ENCODE measurements at places on chromosomes 11 and 22. TPM values are rescaled to one million over a fixed set of nuclear protein-coding genes. Genes with fewer than 3 reads are reported as not detected.

The CCDC116 gene
- total RNA-seq: not detected

- no peak for DNase-seq
Measured at GRCh38 chr22:50039669-50040443, 18.2 kb downstream of the TTLL8 start.

The TP53I11 gene
- total RNA-seq: 0.11 TPM

The OR8D4 gene
- total RNA-seq: not detected

GRCh38 chr11:72759468-72759985, 7.3 kb upstream of the ARAP1 start:
- no peak for DNase-seq

DNA sequence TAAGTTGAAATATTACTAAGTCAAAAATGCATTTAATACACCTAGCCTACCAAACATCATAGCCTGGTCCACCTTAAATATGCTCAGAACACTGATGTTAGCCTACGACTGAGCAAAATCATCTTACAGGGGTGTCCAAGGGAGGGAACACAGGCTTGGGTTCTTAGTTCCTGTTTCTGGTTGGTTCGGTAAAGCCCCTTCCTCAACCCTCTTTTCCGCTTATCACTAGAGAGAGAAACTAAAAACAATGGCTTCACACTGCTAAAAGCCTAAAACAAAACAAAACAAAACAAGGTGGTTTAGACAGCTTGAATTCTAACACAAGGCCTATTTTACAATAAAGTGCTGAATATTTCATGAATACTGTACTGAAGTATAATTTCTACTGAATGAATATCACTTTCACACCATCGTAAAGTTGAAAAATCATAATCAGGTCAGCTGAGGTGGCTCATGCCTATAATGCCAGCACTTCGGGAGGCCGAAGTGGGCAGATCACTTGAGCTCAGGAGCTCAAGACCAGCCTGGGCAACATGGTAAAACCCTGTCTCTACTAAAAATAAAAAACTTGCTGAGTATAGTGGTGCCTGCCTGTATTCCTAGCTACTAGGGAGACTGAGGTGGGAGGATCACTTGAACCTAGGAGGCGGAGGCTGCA, 118.0 kb downstream of the SIK3 start:
- no peak for DNase-seq

DNA sequence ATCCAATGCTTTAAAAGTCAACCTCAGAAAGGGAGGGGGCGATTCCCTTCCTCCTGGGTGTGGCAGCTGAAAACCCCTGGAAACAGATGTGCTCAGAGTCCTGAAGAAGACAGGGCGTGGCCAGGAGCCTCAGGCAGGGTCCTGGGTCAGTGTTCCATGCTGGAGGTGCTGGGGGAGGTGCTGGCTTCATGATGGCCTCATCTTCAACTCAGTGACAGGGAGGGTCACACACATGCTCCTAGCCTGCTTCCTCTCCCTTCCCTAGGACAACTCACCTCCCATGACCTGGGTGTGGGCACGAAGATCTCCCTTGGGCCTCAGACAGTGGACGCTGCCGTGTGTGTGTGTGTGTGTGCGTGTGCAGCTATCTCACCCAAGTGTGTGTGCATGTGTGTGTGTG, 245.6 kb upstream of the B3GAT1 start:
- no peak for DNase-seq

DNA sequence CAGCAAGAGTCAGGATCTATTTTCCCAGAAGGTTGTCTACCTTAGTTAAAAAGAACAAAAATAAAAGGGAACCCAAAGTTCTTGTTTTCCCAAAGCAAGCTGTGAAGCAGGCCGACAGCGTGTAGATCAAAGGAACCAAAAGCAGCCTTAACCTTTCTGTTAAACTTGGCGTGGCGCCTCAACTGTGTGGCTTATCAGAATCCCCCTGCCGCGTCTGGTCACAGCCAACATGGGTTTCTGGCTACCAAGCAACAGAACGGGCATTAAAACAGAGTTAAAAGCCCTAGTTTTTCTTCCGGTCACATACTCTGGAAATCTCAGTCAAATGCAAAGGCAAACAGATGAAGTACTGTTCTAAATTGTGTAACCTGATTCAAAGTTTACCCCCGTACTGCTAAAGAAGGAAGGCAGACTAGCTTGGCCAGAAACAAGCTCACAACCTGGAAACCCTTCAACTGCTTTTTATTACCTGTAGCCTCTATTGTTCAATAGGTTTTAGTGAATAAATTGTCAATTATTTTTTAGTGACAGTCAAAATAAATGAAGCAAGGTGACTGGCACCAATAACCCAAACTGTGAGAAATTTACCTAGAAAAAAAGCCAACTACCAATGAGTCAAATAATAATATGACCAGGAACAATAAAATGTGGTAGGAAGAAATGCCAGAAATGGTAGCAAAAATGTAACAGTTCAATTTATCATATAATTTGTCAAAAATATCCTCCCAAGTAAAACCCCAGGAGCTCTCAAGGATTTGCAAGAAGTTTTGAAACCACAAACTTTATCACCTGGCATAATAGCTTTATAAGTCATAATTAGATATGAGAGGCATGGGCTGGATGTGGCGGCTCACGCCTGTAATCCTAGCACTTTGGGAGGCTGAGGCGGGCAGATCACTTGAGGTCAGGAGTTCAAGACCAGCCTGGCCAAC, 21.4 kb downstream of the CHKA start:
- peak; percentile 25 for DNase-seq

The ALDH3B2 gene
- not detected for total RNA-seq

- no peak for DNase-seq
Measured at GRCh38 chr22:47801541-47802245, 1039.2 kb downstream of the TBC1D22A start.

The CLMP gene
- 16.6 TPM for total RNA-seq

DNA sequence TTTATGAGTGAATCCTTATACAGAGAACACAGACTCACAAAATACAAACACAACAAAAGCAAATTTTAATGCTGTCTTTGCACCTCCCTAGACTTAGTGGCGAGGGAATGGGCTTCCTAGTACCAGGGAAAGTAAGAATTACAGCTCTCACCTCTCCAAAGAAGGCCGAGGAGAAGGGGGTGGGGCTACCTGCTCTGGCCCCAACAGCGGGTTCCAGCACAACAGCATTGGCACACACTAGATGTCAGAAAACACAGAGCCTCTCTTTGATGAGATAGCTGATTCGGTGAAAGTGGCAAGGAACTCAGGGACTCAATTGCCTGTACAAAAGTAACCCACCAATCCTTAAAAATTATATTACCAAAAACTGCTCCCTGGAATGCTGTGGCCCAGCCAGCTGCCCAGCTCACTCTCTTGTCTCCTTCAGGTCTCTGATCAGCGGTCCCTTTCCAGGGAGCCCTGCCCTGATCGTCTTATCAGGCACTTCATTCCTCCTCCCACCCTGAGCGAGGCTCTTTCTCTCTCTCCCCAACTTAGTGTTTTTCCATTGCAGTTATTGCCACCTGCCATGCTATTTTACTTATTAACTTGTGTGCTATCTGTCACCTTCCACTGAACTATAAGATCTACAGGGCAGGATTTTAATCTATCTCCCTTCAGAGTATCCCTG, 30.7 kb downstream of the SPON1 start:
- DNase-seq: no peak

- peak; percentile 86 for DNase-seq
Measured at GRCh38 chr11:9765320-9766101, 101.6 kb downstream of the SWAP70 start.

The TNKS1BP1 gene
- 57.0 TPM for total RNA-seq

The KCNQ1OT1 gene
- 0.18 TPM for total RNA-seq

DNA sequence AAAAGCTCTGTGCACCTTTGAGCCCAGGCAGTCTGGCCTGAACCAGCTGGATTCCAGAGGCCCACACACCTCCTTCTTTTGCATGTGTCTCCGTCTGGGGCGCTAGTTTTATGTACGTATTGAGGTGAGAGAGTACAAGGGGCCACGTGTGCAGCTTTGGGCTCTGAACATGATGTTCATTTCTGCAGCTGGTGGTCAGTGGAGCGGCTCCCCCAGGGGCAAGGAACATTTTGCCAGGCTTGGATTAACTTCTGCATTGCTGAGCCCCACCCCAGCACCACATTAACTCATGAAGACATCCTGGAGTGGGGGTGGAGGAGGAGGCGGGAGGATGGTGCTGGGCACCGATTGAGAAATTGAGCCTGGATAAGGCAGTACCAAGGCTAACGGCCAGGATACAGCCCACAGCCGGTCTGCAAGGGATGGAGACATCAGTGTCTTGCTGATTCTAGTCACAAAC, 13.8 kb downstream of the USP2 start:
- no peak for DNase-seq

The RANGAP1 gene
- 198 TPM for total RNA-seq

DNA sequence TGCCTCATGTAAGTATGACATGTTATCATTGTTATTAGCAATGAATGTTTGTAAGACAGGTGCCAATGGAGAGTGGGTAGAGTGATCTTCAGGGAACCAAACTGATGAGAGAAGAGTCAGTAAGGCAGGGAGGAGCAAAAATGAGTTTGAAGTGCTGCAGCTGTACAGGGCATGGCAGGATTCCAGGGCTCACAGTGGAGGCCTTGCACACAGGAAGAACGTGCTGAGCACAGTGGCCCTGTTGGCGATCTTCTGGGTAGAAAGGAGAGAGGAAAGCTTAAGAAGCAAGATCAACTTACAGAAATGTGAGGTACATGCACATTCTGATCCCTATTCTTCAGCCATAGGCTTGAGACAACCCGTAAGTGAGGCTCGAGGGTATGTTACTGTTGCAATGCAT, 219.3 kb upstream of the TMEM45B start:
- no peak for DNase-seq

DNA sequence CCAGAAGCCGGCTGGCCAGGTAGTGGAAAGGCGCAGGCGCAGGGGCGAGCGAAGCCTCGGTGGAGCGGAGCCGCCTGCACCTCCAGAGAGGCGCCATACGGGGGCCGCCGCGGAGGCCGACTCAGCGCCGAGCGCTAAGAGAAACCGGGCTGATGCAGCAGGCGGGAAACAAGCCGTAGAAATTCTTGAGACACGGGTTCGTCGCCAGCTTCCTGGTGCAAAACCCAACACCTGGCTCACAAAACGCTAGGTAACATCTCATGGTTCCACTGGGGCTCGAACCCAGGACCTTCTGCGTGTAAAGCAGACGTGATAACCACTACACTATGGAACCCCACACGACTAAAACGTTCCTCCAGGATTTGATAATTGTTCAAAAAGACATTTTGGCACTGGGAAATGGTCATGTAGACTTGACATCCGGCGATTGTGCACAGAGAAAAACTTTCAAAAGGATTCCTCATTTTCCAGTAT, 39.1 kb downstream of the OR4D9 start:
- peak; percentile 99 for DNase-seq

The ZNF280A gene
- 2.6 TPM for total RNA-seq

GRCh38 chr22:33923033-33923432, 2.8 kb upstream of the LARGE1 start:
- DNase-seq: no peak

The MPEG1 gene
- total RNA-seq: not detected

DNA sequence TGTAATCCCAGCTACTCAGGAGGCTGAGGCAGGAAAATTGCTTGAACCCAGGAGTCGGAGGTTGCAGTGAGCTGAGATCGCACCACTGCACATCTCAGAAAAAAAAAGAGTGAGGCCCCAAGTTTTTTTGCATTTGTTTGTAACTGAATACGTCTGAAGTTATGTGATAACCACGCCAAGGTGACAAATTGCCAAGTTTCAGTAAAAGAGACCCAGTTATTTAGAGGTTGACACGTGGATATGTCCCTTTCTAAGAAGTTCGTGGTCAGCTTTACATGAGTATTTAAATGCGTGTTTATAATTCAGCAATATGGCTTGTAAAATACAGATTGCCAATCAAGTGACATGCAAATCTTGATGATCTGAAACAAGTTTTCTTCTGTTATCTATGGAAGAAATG, 8.0 kb downstream of the PPARA start:
- DNase-seq: no peak

DNA sequence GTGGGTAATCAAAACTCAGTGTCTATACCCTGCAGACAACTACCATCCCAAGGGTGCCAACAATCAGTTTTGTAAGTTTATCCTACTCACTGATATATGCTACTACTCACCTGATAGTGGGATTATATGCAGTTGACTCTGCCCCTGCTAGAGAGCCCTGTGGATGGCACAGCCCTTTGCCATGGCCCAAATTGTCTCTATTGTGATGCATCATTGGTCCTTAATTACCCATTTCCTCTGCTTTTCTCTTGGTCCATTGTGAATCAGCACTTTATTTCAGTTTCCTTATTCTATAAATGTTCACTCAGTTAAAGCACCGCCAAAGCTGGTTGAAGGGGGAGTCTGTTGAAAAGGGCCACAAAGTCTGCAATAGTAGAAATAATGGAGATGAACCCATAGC, 42.3 kb downstream of the PLAAT5 start:
- no peak for DNase-seq
